ENCODE measurements at places on chromosomes 6 and 20.

DNA sequence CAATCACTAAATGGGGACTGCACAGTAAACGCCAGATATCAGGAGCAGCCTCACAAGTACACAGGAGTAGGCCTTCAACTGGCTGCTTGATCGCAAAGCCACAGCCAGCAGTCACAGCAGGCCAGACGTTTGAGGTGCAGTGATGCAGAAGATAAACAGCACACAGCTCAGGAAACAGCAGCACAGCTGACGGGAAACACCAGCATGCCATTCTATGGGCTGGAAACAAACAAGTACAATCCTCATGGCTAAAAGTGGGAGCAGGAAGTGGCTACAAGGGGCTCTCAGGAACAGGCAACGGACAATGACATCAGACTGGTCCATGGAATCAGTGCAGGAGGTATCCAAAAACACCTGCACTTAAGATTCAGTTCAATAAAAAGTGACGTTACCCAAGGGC lies 111.0 kb downstream of the DTNBP1 start:
- DNase-seq, result peak; percentile 49

DNA sequence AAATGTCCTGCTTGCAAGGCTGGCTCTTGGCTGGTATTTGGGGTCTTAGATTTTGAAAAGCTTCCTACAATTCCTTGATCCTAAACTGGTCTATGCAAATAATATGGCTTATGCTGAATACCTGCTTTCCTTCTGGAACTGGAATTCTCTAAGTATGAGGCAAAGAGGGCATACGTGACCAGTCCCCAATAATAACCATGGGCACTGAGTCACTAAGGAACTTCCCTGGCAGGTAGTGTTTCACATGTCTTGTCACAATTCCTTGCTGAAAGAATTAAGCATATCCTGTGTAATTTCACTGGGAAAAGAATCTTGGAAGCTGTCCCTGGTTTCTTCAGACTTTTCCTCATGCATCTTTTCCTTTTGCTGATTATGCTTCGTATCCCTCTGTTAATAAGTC lies 106.5 kb downstream of the MMS22L start:
- DNase-seq, result no peak

DNA sequence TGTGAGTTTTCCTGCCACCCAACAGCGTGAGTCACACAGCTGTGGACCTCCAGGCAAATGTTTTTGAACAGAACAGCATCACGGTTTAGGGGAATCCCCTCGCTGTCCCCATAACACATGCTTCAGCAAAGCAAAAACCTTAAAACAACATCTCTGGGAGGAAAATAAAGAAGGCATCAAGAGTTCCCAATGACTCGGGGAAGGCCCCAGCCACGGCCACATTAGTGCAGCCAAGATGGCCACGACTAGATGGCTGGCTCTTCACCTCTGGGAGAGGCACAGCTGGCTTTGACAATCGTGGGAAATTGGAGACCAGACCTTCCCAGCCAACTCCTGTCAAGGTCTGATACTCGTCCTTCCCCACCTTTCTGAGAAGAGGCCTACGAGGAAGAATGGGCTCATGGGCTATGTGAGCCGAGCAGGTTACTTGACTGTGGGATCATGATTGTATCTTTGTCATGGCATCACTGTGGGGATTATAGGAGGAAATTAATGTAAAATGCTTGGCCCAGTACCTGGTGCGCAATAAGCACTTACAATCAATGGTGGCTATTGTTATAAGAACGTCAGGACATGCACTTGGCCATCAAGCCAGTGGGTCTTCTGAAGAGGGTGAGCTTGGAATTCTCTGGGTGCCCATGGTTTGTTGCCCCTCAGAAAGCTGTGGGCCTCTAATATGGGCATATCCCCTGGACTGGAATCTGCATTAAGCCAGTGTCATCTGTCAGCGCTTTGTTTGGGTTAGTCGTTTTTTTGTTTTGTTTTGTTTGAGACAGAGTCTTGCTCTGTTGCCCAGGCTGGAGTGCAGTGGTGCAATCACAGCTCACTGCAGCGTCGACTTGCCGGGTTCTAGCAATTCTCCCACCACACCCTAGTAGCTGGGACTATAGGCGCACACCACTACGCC lies 43.6 kb downstream of the FGD2 start:
- DNase-seq, result no peak

DNA sequence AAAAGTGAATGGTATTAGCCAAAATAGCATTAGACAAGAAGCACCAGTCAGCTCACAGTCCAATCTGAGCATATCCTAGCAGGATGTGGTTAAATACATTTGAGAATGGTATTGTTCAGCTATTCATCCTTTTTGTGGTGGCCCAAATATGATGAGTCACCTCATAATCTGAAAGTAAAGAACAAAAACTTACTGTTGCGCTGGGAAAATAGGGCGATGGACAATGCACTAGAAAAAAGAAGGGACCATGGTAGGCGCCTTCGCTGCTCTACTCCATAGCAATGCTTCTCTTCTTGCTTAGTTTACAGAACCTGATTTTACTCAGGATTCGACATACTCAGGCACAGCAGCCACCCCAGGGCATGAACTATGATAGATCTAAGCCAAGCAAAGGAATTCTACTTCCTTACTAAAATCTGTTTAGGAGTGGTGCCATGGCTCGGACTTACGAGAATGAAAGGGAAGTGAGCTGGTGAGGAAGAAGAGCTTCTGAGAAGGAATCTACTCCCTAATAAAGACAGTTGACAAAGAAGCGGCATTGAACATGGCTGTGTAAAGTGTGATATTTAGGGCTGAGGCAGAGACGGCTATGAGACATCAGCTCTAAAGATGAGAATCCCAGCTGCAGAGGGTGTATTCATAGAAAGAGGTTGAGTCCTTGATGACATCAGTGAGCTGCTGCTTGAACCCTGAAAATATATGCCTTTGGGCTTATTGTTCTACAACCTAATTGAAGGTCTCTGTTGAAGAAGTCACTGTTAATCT lies 16.6 kb upstream of the FBXO9 start:
- DNase-seq, result no peak

GRCh38 chr6:130252527-130253237 lies 29.9 kb upstream of the SAMD3 start:
- DNase-seq, result no peak

DNA sequence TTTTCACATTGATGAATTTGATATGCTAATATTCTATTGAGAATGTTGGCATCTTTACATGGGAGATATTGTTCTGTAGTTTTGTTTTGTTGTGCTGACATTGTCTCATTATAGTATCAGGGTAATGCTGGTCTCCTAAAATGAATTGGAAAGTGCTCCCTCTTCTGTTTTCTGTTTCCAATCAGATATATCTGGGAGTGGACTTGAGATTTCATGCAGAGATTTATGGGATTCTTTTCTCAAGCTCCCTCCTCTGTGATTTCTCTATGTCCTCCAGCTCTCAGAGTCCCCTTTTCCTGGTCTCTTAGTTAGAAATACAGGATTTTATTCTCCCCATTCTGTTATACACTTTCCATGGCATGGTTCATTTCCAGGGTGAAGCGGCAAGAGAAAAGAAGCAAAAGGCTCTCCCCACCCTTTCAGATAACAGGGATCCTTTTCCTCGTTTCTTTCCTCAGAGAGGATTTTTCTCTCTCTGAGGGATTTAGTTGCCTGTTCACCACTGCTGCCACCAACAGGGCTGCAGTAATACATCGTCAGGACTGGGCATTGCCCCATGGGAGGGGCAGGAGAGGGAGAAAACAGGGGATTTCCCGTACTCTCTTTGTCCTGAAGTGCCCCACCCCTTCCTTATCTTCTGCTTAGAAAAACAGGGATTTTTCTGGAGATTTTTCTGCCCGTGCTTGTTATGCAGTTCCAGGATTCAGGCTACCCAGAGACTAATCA lies 59.3 kb upstream of the STMND1 start:
- DNase-seq, result no peak

GRCh38 chr6:152204591-152204990 lies 397.1 kb downstream of the ESR1 start:
- no peak for DNase-seq

Measured in NCI-H345 (cell line).